ENCODE measurements at places on chromosomes 5 and 9.

DNA sequence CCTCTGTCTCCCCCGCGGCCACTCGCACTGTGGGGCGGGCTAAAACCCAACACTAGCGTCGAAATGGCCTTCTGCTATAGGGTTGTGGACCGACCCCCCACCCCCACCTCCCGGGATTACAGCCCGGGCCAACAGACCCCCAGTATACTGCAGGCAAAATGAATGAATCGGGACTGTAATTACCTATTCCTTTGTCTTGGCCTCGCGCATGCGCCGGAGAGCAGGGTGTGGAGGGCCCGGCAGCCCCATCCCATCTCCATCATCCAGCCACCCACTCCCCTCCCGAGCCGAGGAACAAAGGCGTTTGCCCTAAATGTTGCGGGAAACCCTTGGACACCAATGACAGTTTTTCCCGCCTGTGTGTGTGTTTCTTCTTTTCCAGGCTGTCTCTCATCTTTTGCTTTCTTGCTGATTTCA is 1.6 kb downstream of the BASP1 start:
- no peak for DNase-seq

- DNase-seq: no peak
Measured at GRCh38 chr5:131171276-131171810, 599 bp downstream of the LYRM7 start.

DNA sequence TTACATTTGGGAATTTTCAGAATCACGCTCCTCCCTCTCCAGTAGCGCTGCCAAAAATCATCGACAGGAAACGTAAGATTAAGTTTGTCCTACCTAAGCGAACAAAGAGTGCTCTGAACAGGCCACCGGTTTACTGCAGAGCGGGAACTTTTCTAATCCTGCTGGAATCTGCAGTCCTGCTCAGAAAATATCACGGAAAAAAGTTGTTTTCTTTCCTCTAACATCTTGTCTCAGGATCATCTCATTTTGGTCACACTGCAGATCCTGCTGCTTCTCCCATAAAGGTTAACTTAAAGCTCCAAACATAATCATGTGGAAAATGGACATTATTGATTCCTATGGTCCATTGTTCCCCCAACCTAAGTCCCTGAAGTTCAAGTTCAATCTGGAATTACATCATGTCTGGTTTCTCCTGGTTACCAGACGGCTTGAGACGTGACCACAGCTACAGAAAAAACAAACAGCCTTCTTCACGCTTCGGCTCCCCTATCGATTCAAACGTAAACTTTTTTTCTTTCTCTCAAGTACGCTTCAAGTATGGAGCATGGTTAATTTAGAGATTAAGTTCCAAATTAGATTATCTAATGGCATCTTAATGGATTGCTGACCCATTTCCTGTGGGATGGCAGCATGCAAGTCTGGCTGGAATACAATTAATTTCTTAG is 217.6 kb downstream of the NFIB start:
- DNase-seq: no peak

- DNase-seq: no peak
Measured at GRCh38 chr9:33921967-33922895, 105.3 kb downstream of the UBE2R2 start.

- no peak for DNase-seq
Measured at GRCh38 chr5:36505021-36505420, 101.4 kb upstream of the SLC1A3 start.
